GM04504 (cell line): ENCODE measurements at places on chromosomes 3 and 15.

DNA sequence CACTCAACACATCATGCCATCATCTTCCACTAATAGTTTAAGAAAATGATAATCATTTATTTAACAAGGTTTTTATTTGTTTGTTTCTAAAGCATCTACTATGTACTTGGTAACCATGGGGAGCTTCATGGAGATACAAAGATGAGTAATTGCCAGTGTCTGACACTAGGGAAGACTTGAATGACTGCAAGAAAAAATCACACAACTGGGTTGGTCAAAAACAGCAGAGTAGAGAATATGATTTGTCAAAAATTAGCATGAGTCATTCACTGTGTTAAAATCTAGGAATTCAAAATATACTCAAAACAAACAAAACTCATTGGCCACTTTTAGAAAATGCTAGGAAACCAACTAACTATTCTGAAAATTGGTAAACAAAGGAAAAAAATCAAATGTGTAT is 6.3 kb downstream of the BNC1 start:
- DNase-seq: peak; percentile 64

DNA sequence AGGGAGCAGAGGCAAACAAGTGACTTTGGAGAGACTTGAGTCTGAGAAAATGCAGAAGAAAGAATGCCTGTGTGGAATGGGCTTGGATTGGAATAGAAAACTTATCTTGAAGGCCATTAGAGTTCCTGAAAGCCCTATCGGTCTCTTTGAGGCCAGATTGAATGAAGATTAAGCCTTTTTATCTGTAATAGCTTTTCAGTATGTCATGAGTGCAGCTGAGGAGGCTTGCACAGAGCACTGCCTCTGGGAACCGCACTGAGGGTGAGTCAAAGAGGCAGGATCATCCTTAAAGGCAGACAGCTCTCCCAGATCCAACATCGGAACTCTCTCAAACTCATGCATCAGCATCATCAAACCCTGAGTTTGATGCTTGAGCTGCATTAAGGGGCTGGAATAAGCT is 515.2 kb downstream of the NTRK3 start:
- no peak for DNase-seq

DNA sequence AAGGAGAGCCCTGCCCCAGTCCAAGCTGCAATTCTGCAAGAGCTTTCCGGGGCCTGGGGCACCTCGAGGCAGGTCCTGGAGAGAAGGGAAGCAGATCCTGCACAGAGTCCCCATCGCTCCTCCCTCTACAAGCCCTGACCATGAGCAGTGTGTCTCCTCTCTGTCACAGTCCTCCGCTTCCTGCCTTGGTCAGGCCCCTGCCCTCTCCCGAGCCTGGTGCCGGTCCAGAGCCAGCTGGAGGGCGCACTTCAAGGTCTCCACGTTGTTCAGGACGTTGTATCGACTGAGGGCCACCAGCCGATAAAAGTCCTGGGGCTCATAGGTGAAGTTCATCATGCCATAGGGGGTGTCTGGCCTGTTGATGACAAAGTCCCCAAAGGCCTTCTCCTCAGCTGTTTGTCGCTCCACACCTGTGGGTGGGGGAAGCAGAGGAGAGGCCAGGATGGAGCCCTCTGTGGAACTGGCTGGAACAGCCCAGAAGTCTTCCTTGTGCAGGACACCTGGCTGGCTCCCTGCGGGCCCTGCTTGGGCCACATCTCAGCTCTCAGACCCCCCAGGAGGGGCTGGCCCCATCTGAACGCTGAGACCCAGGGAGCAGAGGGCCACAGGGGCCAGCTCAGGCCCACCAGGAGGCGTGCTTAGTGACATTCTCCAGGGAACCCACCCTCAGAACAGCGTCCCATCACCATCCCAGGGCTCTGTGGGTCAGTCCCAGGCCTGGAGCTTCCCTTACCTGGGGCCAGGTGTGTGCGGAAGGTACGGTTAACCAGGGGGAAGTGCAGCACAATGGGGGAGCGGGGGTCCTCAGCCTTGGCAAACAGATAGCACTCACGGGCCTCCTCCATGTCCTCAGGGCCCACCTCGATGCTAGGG is 14.4 kb downstream of the PLA2G4F start:
- DNase-seq: no peak

- DNase-seq: no peak
Observed at GRCh38 chr3:171054921-171055320, 28.4 kb upstream of the SLC2A2 start.

- no peak for DNase-seq
Observed at GRCh38 chr3:147989344-147989743, 580.2 kb downstream of the ZIC1 start.
